Activated CD8-positive, alpha-beta T cell treated with anti-CD3 and anti-CD28 coated beads, Interleukin-2, amount 10 ng/mL, durations not matched to agents 7 days and 5 days (primary cell): ENCODE measurements at places on chromosomes 6 and 20.

- DNase-seq: no peak
These were observed 31.3 kb upstream of the KCNG1 start for GRCh38 chr20:51054233-51054632.

DNA sequence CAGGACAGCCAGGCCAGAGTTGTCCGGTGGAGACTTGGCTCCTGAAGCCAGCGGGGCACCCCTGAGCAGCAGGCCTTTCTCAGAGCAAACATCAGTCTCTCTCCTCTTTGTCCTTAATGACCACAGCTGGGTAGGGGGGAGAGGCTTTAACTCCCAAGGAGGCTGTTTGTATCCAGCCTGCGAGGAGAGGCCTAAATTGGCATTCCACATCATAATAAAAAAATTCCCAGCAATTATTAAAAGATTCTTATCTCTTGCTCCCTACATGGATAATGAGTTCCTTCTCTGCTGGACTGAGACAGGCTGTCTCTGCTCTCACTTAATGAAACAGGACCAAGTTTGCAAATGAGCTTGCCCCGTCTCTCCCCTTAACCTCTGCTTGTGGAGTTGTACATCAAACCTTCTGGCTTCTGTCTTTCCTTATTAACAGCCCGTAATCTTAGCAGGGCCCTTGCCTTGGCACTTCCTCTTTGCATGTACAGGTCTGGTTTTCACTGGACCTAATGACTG, 838.2 kb downstream of the MAFB start:
- DNase-seq: no peak

DNA sequence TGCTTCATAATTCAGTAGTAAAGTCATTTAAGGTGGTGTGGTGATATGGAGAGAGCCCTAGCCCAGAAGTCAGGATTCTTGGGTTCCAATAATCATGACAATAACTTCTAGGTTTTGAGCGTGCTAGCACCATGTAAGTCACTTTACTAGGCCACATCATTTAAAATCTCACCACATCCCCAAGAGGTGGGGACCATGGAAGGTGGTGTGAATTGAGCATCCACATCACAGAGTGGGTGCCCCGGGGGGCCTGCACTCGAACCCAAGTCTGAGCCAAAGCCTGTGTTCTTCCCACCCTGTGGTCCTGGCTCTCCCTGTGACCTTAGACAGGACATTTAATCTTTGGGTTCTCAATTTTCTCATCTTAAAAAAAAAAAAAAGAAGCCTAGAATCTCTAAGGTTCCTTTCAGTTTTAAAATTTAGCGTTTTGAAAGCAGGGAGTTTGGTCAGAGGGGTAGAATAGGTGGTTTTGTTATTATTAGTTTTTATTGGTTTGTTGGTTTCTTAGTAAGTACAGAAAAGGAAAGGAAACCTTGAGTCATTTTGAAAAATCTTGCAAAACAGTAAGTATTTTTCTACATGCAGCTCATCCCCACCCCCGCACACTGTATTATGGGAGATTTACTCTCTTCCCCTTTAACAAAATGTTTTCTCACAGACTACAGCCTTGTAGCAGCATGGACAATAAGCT, 26.4 kb downstream of the ARMC2 start:
- DNase-seq: peak; percentile 78

GRCh38 chr6:4574007-4574406, 202.2 kb upstream of the CDYL start:
- no peak for DNase-seq

- DNase-seq: no peak
These were observed 1.5 kb downstream of the GPANK1 start for GRCh38 chr6:31663126-31663960.

GRCh38 chr6:149347067-149347466, 29.6 kb downstream of the TAB2 start:
- DNase-seq: no peak

- no peak for DNase-seq
These were observed 370.9 kb upstream of the SOX4 start for GRCh38 chr6:21222656-21223055.

GRCh38 chr20:54680872-54681619, 205.7 kb downstream of the DOK5 start:
- peak; percentile 29 for DNase-seq

- no peak for DNase-seq
These were observed 59.7 kb downstream of the GPX5 start for GRCh38 chr6:28585335-28585734.

DNA sequence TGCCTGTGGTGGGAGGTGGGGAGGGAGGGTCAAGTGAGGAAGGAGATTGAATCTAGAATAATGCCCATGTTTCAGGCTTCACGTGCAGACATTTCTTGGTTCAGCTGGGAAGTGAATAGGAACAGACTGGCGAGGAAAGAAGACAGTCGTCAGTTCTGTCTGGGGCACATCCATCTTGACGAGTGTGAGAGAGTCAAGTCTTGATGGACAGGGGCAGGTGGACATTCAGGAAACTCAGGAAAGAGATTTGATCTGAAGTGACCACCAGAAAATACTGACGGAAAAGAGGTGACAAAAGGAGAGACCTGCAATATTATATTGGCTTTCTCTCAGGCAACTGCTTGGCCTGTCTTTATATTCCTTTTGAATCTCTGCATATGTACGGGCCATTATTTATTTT, 68.6 kb downstream of the ESR1 start:
- DNase-seq: no peak

- peak; percentile 90 for DNase-seq
These were observed 21.0 kb downstream of the PIGT start for GRCh38 chr20:45436732-45437485.

GRCh38 chr6:35410131-35410530, 42.0 kb upstream of the FANCE start:
- DNase-seq: no peak

DNA sequence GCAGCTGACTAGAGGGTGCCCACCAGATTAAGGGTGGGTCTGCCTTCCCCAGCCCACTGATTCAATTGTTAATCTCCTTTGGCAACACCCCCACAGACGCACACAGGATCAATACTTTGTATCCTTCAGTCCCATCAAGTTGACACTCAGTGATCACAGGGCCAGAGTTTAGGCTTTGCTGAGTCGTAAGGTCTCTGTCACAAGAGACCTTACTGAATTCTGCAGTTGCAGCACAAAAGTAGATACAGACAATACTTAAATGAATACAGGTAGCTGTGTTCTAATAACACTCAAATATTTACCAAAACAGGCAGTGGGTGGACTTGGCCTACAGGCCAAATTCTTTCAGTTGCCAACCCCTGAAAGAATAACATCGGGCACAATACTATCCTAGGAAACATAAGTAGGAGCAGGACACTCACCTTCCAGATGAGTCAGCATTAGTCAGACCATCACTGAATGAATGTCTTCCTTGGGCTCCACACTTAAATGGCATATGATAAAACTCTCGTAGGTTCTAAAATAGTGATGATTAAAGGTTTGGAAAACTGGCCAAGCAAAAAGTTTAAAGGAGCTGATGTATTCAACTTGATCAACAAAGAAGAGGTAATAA, 190.0 kb downstream of the UBE3D start:
- DNase-seq: no peak

- DNase-seq: no peak
These were observed 56.6 kb upstream of the POU3F2 start for GRCh38 chr6:98777762-98778161.

GRCh38 chr20:3854462-3854871, 7.8 kb downstream of the MAVS start:
- DNase-seq: no peak

- no peak for DNase-seq
These were observed 48.8 kb downstream of the MCUR1 start for GRCh38 chr6:13765570-13765969.
